ENCODE measurements at places on chromosomes 7 and 10.

DNA sequence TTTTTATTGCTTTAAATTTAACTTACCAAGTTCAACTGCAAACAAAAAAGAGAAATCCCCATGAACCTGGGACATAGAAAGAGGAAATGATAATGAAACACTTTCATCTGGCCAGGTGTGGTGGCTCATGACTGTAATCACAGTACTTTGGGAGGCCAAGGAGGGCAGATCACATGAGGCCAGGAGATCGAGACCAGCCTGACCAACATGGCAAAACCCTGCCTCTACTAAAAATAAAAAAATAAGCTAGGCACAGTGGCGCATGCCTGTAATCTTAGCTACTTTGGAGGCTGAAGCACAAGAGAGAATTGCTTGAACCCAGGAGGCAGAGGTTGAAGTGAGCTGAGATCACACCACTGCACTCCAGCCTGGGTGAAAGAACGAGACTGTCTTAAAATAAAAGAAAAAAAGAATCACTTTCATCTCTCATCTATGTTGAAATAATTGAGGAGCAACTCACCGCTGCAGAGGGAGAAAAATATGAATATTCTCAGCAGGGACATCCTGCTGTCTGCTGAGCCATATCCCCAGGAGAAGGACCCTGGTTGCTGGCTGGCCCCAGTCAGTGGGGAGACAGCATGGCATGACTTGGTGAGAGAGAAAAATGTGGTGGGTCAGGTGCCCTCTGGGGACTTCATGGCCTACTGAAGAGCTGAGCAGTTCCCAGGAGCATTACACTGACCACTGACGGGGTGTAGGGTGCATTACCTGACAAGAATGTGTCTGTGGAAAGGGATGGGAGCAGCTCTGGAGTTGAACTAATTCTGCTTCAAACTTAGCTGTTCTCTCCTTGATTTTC is 22.8 kb upstream of the TARP start:
- no peak for DNase-seq

DNA sequence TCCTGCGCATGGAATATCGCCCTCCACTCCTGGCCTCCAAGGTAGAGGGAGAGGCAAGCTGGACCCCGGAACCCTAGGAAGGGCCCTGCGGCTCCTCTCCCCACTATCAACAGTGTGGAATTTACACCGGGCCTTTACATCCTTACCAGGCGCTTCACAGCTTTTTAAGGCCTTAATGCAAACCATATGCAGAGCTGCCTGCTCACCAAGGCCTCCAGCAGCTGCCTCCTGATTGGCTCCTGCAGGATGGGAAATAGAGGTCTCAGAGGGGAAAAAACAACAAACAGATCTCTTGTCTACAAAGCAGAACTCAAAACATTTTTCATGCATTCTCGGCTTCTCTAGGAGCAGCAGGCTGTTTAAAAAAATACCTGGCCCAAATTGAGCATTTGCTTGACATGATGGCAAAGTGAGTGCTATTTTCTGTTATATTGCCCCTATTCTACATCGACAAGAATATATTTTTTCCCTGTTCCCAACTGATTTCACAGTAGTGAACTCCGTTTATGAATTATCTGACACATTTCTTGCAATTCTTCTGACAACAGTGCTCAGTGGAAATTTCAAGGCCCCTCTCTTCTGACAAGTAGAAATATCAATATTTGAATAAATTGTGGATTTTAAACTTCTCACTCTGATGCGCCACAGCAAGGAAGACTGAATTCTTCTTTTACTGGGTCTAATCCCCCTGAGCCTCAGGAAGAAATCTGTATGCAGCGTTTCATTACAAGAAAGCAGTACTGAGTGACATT is 51.7 kb downstream of the EBF3 start:
- DNase-seq = peak; percentile 77

DNA sequence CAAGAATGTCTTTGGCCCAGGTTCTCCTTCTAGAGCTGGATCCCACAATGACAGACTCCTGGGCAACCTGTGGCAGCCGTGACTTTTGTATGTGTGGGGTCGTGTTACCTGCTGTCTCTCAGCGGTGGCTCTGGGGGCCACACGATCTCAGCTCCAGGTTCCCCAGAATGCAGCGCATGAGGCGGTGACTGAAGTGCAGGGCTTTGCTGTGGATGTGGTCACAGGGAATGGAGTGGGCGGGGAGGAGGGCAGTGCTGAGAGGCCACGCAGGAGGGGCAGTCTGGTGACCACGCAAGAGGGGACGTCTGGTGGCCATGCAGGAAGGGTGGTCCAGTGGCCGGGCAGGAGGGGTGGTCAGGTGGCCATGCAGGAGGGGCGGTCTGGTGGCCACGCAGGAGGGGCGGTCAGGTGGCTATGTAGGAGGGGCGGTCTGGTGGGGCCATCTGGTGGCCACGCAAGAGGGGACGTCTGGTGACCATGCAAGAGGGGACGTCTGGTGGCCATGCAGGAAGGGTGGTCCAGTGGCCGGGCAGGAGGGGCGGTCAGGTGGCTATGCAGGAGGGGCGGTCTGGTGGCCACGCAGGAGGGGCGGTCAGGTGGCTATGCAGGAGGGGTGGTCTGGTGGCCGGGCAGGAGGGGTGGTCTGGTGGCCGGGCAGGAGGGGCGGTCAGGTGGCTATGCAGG is 112.7 kb downstream of the ACTR3B start:
- no peak for DNase-seq

GRCh38 chr7:99027841-99028240 is 116.1 kb downstream of the SMURF1 start:
- DNase-seq = no peak

GRCh38 chr10:22617516-22617915 is 96.9 kb downstream of the PIP4K2A start:
- no peak for DNase-seq

DNA sequence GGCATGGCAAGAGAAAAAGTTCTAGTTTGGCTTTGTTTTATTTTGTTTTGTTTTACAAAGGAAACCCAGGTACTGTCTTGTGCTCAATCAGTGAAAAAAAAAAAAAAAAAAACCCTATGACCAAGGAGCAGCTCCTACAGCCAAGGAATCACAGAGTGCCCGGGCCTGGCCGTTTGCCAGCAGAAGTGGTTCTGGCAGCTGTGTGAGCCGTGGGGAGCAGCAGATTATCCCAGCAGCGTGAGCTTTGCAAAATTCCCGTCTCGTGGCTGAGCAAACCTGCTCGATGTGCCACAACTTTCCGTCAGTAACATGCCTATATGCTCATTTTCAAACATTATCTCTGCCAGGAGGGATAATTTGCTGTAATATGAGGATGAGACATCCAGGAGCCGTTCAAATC is 293.7 kb downstream of the POU6F2 start:
- DNase-seq = peak; percentile 84

DNA sequence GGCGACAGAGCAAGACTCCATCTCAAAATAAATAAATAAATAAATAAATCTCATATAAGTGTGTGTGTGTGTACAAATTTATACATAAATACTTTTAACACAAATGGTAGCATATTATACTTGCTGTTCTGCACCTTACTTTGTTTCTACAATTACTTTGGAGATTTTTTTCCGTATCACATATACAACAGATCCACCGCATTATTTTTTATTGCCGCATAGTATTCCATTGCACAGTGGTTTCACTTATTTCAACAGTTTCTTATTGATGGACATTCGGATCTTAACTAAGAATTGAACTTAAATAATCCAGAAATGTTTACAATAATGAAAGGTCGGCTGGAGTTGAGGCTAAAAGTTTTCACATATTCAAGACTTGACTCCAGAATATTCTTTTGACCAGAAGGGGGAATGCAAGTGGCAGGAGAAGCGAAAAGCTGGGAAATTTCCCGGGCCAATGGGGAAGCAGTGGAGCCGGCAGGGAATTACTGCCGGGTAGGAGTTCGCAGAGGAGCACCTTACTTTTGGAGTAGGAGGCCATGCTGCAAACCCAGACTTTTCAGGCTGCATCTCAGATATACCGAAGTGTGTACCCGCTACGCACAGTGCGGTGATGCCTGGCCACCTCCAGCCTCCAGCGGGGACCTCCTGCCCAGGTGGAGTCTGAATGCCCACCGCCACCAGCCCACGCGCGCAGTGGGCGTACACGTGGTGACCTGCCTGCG is 415 bp upstream of the CNNM1 start:
- peak; percentile 8 for DNase-seq

DNA sequence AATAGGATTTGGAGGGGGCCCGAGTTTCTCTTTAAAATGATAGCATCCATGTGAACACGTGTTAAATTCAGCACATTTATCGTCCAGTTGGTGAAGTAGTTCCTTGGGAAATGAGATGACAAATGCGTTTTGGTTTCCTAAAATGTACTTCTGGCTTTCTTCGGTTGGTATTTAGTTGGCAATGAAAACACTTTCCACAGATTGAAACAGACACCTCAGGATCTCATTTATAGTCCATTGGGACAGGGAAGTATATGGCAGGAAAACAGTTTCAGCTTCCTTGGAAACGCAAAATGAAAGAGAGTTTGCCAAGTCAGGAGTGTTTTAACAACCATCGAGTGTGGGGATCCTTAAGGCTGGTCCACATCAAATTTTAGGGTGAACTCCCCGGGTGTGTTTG is 19.4 kb upstream of the LYZL1 start:
- DNase-seq = no peak

DNA sequence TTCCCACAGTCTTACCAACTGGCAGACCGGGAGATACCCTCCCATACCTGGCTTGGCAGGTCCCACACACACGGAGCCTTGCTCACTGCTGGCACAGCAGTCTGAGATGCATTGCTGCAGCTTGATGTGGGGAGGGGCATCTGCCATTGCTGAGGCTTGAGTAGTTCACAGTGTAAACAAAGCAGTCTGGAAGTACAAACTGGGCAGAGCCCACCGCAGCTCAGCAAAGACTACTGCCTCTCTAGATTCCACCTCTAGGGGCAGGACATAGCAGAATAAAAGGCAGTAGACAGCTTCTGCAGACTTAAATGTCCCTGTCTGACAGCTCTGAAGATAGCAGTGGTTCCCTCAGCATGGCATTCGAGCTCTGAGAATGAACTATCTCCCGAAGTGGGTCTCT is 69.6 kb upstream of the RELN start:
- DNase-seq = no peak

- no peak for DNase-seq
These were observed 29.0 kb upstream of the UBE2D1 start for GRCh38 chr10:58305821-58306220.

GRCh38 chr10:110375121-110375520 is 70.4 kb upstream of the SMNDC1 start:
- no peak for DNase-seq

GRCh38 chr7:55572378-55573233 is at the start of gene VOPP1:
VOPP1 (minus strand) TSS chr7:55572502; CDS start chr7:55572324, 178 bp downstream.
- peak; percentile 84 for DNase-seq

- no peak for DNase-seq
These were observed 115.6 kb downstream of the ELMO1 start for GRCh38 chr7:37333075-37333474.

GRCh38 chr10:18860631-18861240 is 187.9 kb upstream of the MALRD1 start:
- no peak for DNase-seq

DNA sequence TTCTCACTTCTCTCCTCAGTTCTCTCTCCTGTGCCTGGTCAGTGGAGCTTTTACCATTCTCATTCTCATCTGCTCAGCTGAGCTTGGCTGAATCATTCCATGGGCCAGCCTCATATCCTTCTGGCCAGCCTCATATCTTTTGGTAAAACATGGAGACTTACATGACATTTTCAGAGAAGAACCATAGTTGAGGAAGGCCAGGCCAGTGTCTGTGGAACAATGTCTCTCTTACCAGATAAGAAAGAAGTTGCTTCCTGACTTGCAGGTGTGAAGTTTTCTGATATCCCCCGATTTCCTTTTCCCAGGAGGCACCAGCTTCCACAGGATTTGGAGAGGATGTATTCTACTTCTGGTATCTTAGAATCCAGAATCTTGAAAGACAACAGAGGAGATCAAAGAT is 24.7 kb downstream of the ST7 start:
- no peak for DNase-seq

DNA sequence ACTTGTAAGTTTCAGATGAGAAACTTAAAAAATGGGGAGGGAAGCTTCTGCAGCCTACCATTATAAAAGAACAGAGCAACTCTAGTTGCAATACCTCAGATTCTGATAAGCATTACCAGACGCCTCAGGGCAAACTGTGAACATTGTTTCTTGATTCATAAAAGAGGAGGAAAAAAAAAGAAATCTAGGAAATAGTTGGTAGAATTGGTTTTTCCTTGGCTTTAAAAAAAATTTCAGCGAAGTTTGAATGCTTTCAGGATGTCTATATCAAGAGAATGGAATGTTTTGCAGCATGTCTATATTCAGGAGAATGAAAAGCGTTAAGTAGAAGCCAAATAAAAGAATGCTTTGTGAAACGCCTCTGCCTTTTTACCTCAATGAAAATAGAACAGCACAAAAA is 17.5 kb upstream of the ANLN start:
- DNase-seq = no peak

GRCh38 chr10:12332572-12333379 is 16.6 kb upstream of the CAMK1D start:
- no peak for DNase-seq

GRCh38 chr10:22365233-22365632 is 19.9 kb downstream of the SPAG6 start:
- no peak for DNase-seq

DNA sequence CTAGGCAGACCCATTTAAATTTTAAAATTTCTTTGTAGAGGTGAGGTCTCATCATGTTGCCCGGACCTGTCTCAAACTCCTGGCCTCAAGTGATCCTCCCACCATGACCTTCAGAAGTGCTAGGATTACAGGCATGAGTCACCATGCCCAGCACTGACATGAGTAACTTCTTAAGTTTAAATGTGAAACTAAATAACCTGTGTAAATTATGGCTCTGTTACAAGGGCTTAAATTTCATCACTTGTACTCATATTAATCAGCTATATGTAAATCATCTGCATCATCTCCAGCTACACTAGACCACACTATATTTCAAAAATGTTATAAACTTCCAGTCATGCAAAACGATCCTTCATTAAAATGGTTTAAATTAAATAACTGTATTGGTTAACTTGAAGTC is 56.1 kb downstream of the ATAD1 start:
- peak; percentile 63 for DNase-seq

- DNase-seq = no peak
These were observed 10.1 kb downstream of the ITGB8 start for GRCh38 chr7:20340839-20341238.

GRCh38 chr7:68087401-68087800 is 1090.8 kb downstream of the TYW1 start:
- DNase-seq = no peak

GRCh38 chr7:156534925-156535324 is 105.6 kb upstream of the RNF32 start:
- DNase-seq = no peak

- peak; percentile 2 for DNase-seq
These were observed 224.1 kb upstream of the FAM3C start for GRCh38 chr7:121620206-121620605.

DNA sequence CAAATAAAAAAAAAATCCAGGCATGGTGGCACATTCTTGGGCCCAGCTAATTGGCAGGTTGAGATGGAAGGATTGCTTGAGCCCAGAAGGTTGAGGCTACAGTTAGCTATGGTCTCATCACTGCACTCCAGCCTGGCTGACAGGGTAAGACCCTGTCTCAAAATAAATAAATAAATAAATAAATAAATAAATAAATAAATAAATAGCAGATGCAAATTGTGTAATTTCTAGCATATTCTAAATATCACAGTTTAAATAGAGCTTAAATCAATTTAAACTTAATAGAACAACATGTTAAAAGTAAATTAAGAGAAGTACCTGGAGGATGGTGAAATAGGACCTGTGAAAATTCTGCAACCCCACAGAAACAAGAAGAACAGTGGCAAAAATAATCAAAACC is 290.5 kb downstream of the TFEC start:
- no peak for DNase-seq

GRCh38 chr10:124594240-124594639 is 132.6 kb downstream of the LHPP start:
- DNase-seq = no peak

- no peak for DNase-seq
These were observed 75.3 kb downstream of the HIBADH start for GRCh38 chr7:27587429-27587828.

Measured in fibroblast of skin of scalp (primary cell).